ENCODE measurements at places on chromosomes 2 and 18.

- no peak for DNase-seq
Observed at GRCh38 chr2:58429014-58429875, 188.1 kb upstream of the FANCL start.

DNA sequence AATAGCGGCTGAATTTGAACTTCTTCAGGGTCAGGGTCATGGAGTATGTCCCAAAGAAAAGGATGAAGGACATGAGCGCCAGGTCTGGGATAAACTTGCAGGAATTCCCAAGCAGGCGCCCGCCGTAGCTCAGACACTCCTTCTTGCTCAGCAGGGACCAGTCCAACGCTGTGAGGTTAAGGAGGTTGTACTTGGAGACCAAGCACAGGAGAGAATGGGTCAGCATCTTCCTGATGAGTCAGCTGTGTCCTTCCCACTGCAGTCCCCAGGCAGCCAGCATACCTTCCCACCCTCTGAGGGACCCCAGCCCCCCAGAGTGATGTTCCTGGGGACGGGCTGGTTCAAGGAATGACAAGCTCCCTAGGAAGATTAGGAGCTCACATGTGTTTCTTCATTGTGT is 40.9 kb downstream of the MTHFD2 start:
- no peak for DNase-seq

GRCh38 chr2:69589973-69590652 is 53.4 kb downstream of the AAK1 start:
- no peak for DNase-seq

DNA sequence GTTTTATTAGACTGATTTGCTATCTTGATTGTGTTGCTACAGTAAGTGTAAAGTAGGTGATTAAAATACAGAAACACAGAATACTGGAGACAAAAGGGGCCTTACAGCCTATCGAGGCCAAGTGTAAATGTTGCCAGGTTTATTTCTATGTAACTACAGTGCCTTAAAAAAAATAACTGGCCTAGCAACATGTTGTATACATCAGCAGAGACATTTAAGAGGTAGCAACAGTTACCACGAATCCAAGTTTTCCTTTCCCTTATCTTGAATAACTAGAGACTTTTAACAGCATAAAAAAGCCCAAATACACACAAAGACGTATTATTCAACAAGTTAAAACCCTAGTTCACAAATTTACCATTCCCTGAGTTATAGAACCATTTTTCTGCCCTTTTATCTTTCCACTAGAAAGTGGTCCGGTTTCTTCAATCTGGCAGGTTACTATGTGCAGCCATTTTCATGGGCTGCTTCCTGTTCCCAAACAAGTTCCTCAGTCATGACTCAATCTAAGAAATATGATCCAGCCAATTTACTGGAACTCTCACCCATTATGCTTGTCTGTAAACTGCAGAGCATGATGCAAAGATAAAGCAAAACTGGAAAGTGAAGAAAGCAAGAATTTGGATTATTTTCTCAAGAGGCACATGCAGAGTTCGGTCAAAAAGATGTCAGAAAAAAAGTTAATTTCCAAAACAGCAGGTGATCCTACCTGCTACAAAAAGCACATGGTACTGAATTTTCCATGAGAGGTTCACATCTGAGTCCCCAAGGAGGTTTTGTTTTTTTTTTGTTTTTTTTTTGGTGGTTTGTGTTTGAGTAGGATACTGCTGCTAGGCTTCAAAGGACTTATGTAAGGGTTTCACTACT is 22.2 kb downstream of the NFE2L2 start:
- DNase-seq, result no peak

GRCh38 chr2:221337957-221338685 is 234.0 kb downstream of the EPHA4 start:
- DNase-seq, result no peak

GRCh38 chr18:78780719-78781600 is 198.7 kb upstream of the SALL3 start:
- DNase-seq, result no peak

DNA sequence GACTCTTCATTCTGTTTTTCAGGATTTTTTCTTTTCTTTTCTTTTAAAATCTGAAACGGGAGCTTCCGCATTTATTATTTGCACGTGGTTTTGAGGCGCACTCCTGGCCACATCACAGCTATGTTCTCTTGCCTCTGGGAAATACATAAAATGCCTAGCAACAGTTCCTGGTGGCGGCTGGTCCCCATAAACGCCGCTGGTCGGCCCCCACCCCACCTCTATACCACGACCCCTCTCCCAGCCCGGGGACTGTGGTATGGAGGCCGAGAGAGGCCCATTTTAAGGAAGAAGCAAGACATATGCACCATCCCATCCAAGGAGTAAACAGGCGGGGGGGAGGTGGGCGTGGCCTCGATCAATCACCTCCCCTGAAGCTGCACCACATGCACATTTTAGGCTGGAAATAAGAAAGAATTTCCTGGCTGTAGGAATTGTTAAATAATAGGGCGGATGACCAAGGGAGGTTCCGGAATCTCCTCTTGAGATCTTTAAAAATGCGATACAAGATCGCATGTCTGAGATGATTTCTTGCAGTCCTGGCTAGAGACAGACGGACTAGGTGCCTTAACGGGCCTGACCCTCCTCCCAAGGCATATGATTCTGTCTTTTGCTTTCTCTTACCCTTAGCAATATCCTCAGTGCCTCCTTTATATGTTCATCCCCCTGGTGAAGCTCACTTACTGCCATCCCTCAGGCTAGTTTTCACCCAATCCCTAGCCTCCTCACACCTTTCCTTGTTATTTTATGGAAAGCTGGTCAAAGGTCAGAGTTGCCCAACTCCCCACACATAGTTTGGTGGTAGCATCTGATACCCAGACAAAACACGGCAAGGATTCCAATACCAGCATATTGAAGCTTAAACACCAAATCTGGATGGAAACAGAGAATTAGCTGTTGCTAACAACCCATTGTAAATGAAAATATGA is 82.4 kb downstream of the BCL2 start:
- DNase-seq, result no peak

DNA sequence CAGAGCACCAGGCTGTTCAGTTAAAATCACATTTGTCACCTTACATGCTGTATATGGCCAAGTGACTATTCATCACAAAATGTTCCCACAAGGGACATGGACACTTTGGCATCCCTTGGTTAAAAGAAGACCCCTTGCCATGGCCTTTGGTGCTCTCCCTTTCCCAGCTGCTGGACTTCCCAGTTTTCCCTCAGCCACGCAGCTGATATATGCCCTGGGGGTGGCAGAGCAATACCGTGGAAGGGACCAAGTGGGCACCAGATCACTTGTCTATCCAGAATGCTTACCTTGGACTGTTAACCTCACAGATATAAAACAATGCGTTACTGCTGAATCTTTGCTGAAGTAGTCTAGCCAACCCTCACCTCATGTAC is 35.3 kb downstream of the PAIP2B start:
- DNase-seq, result no peak

GRCh38 chr2:109446278-109447131 is 167.3 kb downstream of the SEPTIN10 start:
- DNase-seq, result no peak

DNA sequence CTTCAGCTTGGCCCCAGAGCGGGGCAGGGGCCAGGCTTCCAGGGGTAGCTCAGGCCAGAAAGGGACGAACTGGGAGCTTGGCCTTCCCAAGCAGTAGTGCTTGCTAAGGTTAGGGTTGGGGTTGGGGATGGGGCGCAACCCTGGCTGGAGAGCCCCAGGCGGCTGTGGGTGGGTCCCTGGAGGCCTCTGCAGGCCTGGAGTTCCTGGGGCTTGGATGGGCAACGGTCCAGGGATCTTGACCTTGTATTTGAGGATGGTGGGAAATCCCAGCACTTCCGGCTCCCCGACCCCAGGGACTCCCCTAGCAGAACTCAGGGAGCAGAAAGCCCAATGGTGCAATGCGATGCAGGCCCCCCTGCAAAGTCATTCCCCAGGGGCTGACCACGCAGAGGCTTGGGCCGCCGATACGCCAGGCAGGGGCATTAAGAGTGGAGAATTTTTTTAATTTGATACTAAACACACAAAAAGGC is 12.6 kb upstream of the MLPH start:
- no peak for DNase-seq

DNA sequence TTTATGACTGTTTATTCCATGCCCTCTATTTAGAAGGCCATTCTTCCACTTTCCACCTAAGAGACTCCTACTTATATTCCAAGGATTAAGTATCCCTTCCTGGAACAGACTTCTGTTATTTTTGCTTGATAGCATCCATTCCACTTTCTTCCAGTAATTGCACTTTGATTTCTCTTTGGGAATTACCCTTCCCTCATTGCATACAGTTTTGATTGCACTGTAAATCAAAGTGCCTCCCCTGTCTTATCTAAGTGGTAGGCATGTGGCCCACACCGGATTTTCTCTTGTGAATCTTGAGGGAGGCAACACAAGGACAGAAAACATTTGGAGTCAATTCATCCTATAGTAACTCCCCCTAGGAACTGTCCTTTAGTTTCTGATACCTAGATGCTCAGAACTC is 120.4 kb downstream of the PDE11A start:
- DNase-seq, result no peak

GRCh38 chr2:134727385-134727784 is 8.6 kb upstream of the TMEM163 start:
- no peak for DNase-seq

DNA sequence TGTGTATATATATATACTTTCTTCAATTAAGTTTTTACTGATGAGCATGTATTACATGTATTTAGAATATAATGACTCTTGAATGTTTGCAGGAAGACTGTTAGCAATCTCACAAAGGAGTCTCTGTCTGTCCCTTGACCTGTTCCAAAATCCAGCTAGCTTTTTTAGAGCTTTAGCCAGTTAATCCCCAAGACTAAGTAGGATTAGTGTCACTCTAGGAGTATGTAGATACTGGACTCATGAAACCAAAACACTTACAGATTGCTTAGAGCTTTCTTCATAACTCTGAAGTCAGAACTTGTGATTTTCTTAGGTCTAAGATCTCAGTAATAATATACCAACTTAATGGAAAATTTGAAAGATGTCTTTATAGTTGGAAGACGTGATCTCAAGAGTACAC is 2.2 kb downstream of the UBXN4 start:
- DNase-seq, result no peak

- no peak for DNase-seq
Observed at GRCh38 chr2:11919953-11920352, 173.5 kb downstream of the LPIN1 start.

DNA sequence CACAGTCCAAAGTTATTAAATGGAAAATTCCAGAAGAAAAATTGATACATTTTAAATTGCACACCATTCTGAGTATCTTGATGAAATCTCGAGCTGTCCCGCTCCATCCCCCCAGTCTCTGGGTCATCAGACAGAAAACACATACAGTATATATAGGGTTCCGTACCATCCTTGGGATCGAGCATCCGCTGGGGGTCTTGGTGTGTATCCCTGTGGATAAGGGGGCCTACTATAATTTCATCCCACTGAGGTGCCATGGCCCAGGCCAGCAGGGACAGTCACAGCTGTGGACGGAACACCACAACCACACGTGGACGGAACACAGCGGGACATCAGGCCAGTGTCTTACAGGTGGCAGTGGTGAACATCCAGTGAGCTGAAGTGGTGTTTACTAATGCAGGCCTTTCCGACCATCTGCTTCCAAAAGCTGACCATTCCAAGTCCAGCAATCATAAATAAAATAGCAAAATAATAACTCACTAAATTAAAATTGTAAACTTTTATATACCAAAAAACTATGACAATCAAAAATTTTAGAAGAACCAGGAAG is 14.0 kb downstream of the TWIST2 start:
- DNase-seq, result no peak

GRCh38 chr18:80109676-80110078 is 615 bp downstream of the ADNP2 start:
- peak; percentile 29 for DNase-seq

- DNase-seq, result no peak
Observed at GRCh38 chr18:59996370-59996966, 96.7 kb downstream of the PMAIP1 start.

GRCh38 chr2:197674591-197674990 is 796 bp downstream of the RFTN2 start:
- no peak for DNase-seq

- DNase-seq, result no peak
Observed at GRCh38 chr2:163370169-163370886, 365.5 kb downstream of the FIGN start.

- DNase-seq, result no peak
Observed at GRCh38 chr2:162328424-162329157, 10.1 kb upstream of the IFIH1 start.

DNA sequence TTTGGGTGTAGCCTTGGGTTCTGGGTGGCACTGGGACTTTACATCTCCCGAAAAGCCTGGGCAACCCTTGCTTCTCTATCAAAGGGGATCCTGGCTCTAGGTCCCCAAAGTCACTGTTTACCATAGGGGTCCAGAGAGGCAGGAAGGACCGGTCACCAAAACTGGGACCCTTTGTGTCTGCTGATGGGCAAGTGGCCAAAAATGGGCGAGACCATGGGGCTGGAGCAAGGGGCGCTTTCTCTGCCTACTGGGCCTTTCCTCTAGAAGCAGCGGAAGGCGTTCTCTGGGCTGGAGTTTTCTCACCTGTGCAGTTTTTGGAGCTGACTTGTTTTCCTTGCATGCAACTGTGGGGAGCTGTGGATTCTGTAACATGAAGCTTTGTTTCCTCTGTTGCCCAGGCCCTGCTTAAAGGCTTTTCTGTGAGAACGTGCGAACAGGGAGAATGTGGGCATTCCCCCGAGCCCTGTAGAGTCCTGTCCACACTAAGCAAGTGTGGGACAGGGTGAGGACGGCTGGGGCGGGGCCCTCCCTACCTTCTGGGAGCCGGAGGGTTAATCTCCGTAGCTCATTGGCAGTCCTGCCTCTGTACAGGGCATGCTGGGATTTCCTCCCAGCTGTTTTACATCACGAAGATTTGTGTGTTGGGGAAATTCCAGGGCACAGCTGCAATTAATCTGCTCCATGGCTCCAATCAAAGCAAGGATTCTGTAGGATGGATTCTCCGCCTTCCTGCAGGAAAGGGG is 50.2 kb downstream of the TGOLN2 start:
- DNase-seq, result no peak

DNA sequence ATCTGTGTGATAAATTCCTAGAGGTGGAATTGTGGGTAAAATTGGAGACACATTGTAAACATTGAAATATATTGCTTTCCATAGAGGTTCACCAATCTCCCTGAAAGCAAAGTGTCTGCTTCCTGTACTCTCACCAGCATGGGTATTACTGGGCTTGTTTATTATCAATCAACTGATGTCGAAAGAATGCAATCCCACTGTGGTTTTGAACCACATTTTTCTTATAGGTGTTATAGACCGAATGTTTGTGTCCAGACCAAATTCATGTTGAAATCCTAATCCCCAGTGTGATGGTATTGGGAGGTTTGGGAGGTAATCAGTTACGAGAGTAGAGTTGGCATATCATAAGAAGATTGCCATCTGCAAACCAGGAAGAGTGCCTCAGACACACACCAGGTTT is 1212.4 kb downstream of the LRP1B start:
- DNase-seq, result no peak
